Esophagus muscularis mucosa (tissue), 4 donors: ENCODE measurements at places on chromosomes 3 and 15. TPM values are rescaled to one million over a fixed set of nuclear protein-coding genes. Genes with fewer than 3 reads are reported as not detected.

GRCh38 chr3:55555873-55556618, 68.9 kb upstream of the WNT5A start:
- H3K4me3 ChIP-seq = no peak overlapping the region
- no peaks in the 10 kb centered on the region for H3K36me3 ChIP-seq
- no peak for DNase-seq

- H3K36me3 ChIP-seq = no peaks in the 10 kb centered on the region
- H3K27ac ChIP-seq = no peak overlapping the region
- no peak for DNase-seq
- no peaks in the 10 kb centered on the region for H3K4me1 ChIP-seq
- H3K4me3 ChIP-seq = no peak overlapping the region
Observed at GRCh38 chr3:80592792-80593191, 825.0 kb upstream of the ROBO1 start.

DNA sequence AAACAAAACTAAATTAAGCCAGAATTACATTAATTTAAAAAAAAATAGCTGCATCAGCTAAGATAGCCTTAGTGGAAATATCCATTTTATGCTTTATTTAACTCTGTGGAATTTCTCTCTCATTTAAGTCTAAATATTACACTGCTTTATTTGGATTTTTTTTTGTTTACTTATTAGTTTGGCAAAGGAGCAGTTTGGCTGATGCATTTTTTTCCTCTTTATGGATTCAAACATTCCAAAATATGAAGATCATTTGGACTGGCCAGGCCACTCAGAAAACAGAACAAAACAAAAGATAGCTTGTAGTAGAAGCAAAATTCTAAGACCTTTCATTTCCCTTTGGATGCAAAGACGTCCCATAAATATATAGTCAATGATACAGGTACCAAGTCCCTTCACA, 707.3 kb upstream of the UBE2E2 start:
- no peak overlapping the region for H3K27ac ChIP-seq
- H3K4me1 ChIP-seq = no peaks in the 10 kb centered on the region
- H3K27me3 ChIP-seq = no peaks in the 10 kb centered on the region
- DNase-seq = no peak
- H3K36me3 ChIP-seq = no peaks in the 10 kb centered on the region

CERS3 gene
- not detected for total RNA-seq

P3H2 gene
- total RNA-seq = 15.6 TPM
